ENCODE measurements at places on chromosomes 2 and 18.
A peak's percentile ranks its signal among the peaks of the same experiment; 100 is the strongest.

- no peak for DNase-seq
Measured at GRCh38 chr2:150672311-150672710, 184.8 kb upstream of the RND3 start.

- peak; percentile 49 for DNase-seq
Measured at GRCh38 chr18:3604498-3605408, 154.8 kb downstream of the TGIF1 start.

GRCh38 chr18:29060349-29060748 lies 883.4 kb upstream of the CDH2 start:
- no peak for DNase-seq

- no peak for DNase-seq
Measured at GRCh38 chr2:28325173-28325566, 67.5 kb upstream of the FOSL2 start.

GRCh38 chr2:13141315-13141714 lies 424.6 kb downstream of the TRIB2 start:
- no peak for DNase-seq

DNA sequence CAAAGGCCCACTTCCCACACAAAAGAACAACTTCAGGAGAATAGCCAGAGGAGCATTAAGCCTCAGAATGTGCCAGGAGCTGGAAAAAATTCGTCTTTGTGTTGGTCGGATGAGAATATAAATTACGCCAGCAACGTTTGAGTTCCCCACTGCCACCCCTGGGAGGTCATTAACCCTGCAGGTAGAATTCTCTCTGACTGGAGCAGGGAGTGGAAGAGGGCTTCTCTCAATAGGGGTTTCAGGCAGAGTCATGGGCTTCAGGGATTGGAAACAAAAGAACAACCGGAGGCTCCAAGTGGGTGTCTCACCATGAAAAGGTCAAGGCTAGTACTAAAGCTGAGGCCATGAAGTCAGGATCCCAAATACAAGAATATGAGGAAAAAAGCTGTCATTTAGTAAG lies 69.0 kb upstream of the DDX18 start:
- no peak for DNase-seq

GRCh38 chr2:36572054-36572718 lies 25.8 kb downstream of the FEZ2 start:
- no peak for DNase-seq

- DNase-seq = no peak
Measured at GRCh38 chr2:169106563-169107545, 37.5 kb downstream of the DHRS9 start.

DNA sequence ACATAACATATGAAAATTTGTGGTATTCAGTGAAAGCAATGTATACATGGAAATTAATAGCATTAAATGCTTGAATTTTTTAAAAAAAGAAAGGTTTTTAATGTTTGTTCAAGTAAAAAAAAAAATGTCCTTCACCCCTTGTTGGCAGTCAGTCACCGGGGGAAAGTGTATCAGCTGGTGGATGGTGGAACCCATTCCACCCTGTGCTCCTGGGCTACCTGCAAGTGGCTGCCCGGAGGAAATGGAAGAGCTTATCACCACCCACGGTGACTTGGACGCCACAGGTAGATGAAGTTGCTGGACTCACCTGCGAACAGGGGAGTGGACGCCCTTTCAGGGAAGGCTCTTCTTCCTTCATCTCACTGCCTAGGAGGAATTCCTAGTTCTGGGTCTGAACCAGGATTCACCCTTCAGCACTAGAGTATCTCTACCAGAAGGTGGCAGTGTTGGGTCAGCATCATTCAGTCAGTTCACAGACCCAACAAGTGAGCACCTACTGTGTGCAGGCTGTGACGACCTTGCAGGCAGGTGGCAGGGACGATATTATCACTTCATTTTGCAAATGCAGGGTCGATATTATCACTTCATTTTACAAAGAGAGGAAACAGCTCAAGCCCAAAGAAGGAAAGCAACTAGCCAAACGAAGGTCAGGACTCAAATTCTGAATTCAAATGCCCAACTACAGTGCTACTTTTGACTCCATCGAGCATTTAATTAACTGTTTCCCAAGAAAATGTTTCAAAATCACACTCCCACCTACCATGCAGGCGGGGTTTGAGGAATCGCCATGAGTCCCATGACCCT lies 35.8 kb downstream of the CIB4 start:
- peak; percentile 42 for DNase-seq

DNA sequence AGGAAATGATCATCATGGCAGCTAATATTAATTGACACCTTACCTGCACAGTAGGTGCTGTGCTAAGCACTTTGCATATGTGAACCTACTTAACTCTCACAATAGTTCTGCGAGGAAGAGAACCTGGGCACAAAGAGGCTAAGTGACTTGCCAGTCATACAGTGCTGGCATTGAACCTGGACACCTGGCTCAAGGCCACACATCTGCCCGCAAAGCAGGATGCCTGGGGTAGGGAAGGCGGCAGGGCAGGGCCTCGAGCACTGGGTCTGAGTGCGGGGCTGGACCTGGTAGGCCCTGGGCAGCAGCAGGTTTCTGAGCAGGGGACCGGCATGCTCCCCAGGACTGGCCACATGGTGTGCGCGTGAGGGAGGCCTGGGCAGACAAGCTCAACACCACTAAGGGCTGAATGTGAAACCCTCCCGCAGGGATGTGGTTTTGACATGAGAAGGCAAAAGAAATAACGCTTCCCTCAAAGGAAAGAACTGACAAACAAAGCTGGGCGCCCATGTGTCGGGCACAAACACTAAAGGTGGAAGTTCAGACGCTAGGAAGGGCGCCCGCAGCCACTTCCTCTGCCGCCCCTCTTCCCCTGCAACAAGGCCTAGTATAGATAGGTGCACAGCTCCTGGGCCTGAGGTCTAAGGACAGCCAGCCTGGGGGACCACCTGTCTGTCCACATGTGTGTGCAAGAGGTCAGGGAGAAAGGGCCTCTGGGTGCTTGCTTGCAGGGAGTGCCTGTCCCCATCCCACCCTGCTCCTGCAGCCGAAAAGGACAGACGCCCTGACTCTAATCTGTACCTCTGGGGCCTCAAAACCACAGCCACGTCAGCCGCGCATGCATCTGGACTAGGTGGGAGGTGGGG lies 92.5 kb downstream of the ZFP36L2 start:
- DNase-seq = peak; percentile 75

DNA sequence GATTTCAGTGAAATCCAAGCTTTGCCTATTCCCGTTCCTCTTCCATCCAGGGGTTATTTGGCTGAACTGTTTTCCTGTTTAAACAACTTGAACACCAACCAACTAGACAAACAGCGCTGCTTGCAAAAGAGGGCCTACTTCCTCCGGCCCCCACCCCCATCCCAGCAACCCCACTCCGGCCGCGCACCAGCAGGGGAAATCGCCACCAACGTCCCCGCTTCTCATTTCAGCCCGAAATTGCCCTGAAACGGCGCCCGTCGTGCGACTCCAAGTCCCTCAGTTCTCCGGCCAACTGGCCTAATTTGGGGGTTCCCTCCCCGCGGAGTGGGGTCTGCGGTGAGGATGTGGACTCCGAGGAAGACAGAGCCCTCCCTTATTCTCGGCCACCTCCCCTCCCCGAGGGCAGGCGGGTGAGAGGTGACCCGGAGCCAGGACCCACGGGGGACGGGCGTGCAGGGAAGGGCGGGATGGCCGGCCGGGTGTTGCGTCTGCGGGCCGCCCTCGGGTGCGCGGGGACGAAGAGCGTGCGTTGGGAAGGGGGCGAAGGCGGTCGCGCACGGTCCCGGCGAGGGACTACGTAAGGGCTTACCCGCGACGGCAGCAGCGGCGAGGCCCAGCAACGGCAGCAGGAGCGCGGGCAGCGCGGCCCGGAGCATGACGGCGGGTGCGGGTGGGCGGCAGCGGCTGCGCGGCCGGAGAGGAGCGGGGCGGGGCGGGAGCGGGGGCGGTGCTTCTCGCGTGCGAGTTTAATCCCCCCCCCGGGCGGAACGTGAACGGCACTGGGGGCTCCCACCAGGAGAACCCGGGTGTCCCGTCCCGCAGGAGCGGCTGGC lies at the start of gene CD302:
TSS of gene CD302 (minus strand) at position 666 of the 833 bp plus-strand sequence. CDS start at position 656, 10 bp downstream.
- peak; percentile 35 for DNase-seq

DNA sequence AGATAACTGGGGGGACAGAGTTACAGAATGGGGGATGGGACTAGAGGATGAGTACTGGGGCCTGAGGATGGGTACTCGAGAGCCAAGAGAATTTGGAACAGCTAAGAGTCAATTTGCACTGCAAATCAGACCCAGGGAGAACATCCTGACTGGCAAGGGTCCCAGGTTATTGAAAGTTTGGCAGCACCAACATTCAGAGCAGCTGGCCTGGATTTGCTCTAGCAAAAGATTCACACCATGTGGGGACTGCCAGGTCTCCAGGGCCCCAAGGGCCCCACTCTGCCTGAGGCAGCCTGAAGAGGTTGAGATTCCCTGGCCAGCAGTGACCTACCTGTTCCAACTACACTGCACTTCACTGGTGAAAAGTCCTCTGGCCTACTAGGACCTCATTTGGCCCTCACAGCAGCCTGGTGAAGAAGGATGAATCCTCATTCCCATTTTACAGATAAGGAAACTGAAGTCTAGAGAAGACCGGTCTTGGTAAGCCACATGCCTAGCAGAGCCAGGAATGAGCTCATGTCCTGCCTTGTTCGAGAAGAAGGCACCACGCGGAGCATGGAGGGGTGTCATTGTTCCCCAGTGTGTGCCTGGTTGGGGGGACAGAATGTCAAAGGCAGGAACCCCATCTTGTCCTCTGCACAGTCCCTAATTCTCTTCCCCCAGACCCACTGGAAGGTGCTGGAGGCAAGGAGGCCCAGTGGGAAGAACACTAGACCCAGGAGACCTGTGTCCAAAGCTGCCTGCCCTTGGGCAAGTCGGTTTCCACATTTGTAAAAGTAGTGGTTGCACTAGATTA lies 258.6 kb downstream of the TNS1 start:
- no peak for DNase-seq

DNA sequence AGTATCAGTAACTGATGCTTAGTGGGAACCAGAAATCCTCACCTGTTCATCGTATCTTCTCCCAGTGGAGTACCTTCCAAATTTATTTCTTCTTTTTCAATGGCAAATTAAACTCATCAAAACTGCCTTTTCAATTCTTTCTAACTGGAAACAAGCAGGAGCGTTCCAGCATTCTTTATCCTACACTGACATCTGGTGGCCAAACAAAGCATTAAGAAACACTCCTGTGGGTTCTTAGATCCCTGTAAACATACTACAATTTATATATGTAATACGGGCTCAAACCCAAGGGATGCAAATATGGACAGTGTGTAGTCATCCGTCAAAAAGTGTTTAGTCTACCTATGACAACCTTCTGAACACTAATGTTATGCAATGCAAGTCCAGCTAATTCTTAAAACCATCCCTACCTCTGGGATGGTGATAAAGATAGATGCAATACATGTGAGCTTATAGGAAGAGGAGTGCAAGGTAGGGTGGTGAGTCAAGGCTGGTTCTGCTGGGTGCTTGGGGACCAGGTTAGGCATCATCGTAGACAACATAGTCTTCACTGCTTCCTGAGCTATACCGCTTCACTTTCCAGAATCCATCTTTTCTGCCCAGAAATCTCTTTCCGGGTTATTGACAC lies 375.0 kb downstream of the CTNNA2 start:
- no peak for DNase-seq

GRCh38 chr2:176931588-176932563 lies 280.7 kb upstream of the HNRNPA3 start:
- peak; percentile 73 for DNase-seq

- peak; percentile 81 for DNase-seq
Measured at GRCh38 chr2:39436592-39437521, at the start of gene MAP4K3. Gene MAP4K3, minus strand, starts transcription at chr2:39437285. Its CDS starts 298 bp downstream, at chr2:39436987.

GRCh38 chr2:229622495-229623355 lies 91.6 kb downstream of the DNER start:
- no peak for DNase-seq

DNA sequence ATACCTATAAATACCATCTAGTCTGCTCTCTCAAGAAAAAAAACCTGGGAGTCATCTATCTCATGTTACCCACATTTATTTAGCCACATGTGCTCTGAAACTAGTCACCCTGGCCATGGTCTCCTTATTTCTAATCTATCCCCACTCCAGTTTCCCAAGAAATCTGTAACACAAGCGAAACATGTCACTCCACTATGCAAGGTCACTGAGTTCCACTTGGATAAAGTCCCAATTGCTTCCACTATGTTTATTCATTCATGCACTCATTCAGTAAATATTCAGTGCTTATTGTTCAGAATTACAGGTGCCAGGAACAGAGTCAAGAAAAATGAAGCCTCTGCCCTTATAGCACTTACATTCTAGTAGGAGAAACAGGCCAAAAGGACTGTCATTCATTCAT lies 369.4 kb upstream of the CYRIA start:
- DNase-seq = no peak

DNA sequence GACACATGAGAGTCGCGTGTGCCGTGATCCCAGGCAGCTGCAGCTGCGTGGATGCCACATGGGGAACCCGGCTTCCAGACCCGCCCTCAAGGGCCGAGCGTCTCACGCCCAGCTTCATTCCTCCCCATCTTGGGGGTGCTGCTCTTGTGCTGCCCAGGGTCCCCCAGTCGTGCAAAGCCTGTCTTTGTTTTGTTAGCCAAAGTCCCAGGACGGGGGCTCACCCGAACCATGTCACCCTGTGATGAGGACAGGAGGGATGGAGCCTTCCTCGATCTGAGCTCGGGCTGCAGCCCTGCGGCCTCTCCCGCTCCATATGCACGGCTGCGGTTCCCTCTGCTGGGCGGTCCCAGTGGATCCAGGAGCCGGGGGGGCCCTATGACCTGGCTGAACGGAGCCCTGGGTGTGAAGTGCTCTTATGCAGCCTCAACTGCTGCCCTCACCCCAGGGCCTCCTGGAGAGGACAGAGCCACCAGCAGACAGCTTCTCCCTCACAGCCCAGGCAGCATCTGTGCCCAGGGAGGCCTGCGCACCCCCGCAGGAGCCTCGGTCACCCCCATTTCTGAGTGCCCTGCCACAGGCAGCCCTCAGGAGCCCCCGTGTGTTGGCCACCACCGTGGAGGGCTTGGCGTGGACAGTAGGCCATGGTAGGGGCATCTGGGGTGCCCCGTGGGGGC lies 99.0 kb upstream of the CTDP1 start:
- no peak for DNase-seq

DNA sequence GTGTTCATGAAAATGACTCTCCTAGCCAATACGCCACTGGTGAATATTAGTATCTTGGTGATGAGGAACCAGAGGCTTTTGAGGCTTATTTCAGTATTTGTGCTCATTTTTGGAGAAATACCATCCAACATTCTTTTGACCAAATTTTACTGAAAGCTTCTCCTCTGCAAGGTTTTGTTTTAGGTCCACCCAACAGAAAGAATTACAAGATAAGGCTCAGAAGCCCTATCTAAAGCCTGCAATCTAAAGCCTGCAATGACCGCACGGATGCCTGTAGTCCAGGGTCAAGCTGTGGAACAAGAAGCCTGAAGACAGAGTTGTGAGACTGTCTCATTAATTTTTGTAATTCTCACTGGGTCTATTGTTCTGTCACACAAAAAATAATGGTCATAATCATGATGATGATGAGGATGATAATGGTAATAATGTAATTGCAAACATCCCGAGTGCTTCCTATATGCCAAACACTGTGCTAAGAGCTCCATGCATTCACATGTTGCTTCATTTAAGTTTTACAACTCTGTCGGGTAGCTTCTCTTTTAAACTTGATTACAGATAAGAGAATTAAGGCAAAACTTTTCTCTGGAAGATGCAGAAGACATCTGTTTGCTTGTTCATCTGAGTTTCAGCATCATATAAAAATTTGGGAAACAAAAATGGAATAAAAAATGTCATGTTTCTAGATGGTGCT lies 33.2 kb upstream of the NCOA1 start:
- no peak for DNase-seq

GRCh38 chr2:171855401-171855800 lies 38.6 kb downstream of the SLC25A12 start:
- no peak for DNase-seq

All from CD4-positive, alpha-beta T cell treated with Interleukin-4 for 1 hour (primary cell).